Neuronal stem cell (in vitro differentiated cells): ENCODE measurements at places on chromosomes 6 and 20.

DNA sequence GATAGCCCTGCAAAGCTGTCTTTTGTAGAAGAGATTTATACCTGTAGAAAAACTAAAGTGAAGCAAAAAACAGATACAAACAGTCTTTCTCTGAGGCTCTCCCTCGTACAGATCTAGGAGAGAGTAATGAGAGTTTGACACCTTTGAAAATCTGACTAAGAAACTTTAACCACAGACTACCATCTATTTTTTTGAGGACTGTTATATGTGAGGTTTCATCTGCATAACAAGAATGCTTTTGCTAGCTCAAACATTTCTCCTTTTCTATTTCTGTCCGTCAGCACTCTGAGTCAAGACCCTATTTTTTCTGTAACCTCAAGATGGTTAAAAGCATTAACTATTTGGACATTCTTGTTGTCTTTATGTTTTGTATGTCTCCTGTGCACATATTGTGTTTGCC is 193.0 kb downstream of the BTBD3 start:
- no peak overlapping the region for H3K27ac ChIP-seq
- no peak overlapping the region for H3K4me3 ChIP-seq
- H3K4me1 ChIP-seq: no peaks in the 10 kb centered on the region
- no peak for DNase-seq
- H3K27me3 ChIP-seq: no peaks in the 10 kb centered on the region

DNA sequence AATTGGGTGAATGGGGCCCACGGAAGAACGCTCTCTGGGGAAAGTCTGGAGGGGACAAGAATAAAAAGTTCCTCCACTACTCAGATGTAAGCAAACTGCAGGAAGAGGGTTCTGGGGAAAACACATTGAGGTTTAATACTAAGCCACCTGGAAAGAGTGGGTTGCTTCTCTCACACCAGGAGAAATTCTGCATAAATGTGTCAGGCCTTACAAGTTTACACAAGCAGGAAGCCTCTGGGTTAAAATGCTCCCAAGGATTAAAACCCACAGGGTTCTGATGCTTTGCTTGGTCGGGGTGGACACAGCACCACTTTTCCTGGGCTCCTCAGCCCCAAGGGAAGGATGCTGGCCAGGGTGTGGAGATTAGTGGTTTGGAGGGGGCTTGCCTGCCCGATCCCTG is 122.1 kb upstream of the SLC22A23 start:
- H3K27ac ChIP-seq: no peak overlapping the region
- H3K4me1 ChIP-seq: peaks cover 1% of the 10 kb centered on the region
- no peak for DNase-seq
- no peaks in the 10 kb centered on the region for H3K27me3 ChIP-seq
- H3K4me3 ChIP-seq: no peak overlapping the region

- H3K36me3 ChIP-seq: no peaks in the 10 kb centered on the region
- no peaks in the 10 kb centered on the region for H3K27me3 ChIP-seq
- H3K4me3 ChIP-seq: no peak overlapping the region
- H3K4me1 ChIP-seq: no peaks in the 10 kb centered on the region
- no peak overlapping the region for H3K27ac ChIP-seq
Observed at GRCh38 chr6:170033666-170034065, 257.2 kb downstream of the DLL1 start.

- H3K36me3 ChIP-seq: no peaks in the 10 kb centered on the region
- H3K4me3 ChIP-seq: no peak overlapping the region
- no peaks in the 10 kb centered on the region for H3K27me3 ChIP-seq
- no peaks in the 10 kb centered on the region for H3K4me1 ChIP-seq
- no peak overlapping the region for H3K27ac ChIP-seq
- DNase-seq: no peak
Observed at GRCh38 chr6:29502181-29502580, 14.4 kb upstream of the MAS1L start.

DNA sequence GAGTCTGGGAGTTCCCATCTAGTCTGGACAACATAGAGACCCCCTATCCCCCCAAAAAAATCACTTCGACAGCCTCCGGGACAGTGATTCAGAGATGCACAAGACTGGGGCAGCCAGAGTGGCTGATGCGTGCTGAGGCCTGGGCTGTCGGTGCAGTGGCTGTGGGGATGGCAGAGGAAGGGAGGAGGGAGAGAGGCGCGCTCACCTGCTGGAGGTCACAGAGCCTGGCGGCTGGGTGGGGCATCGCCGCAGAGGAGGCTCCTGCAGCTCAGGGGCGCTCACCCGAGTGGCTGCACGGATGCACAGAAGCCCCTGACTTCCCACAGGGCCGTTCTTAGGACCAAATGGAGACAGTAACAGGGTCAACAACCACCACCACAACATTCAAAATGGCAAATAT is 182.8 kb downstream of the SMOC2 start:
- peaks cover 14% of the 10 kb centered on the region for H3K4me1 ChIP-seq
- no peak for DNase-seq
- no peaks in the 10 kb centered on the region for H3K27me3 ChIP-seq
- H3K27ac ChIP-seq: no peak overlapping the region
- no peak overlapping the region for H3K4me3 ChIP-seq

DNA sequence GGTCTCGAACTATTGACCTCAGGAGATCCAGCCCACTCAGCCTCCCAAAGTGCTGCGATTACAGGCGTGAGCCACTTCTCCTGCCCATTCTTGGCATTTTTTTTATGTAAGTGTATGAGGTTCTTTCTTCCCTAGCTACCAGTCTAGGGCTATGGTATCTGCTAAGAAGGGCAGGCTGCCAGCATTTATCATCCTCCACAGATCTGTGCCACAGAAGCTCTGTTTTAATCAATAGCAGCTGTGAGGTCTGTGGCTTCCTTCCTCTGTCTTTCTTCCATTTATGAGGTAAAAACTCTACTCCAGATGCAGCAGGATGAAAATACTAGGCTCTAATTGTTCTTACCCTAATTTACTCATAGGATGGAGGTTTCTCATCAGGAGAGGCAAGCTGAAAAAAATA is 1382.4 kb upstream of the ADGRB3 start:
- H3K27ac ChIP-seq: no peak overlapping the region
- no peak overlapping the region for H3K4me3 ChIP-seq
- DNase-seq: no peak

DNA sequence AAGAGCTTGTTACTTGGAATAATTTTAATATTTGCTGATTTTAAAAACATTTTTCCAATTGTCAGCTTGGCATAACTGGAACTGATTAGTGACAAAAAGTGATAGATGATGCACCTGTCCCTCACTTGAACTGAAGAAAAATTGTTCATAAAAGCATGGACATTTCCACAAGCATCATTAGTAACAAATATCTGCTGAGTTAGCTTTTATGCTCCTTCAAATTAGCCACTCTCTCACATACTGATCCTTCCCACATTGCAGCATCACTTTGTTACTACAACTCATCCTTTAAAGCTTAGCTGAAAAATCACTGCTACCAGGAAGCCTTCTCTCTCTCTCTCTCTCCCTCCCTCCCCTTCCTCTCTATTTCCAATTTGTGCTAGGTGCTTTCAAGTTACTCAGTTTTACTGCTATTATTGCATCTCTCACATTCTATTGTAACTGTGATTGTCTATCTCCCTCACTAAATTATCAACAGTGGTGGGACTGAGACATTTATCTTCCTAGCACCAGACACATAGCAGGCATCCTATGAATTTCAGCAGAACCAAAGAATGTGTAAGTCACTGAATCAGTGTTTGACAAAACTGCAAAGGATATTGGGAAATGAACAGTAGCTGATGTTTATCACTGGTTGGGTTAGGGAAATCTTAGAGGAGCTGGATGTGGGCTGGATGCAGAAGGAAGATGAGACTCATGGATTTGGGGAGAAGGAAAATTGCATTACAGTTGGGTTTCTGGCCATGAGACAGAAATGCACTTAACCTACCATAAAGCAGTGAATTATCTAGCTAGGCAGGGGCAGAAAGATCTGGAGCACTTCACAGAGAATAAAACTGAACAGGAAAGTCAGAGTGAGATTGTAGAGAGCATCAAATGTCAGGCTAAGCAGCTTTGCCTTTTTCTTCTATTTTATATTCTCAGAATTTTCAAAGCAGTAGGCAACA is 128.4 kb upstream of the PLN start:
- H3K4me1 ChIP-seq: peaks cover 3% of the 10 kb centered on the region
- no peak overlapping the region for H3K4me3 ChIP-seq
- H3K36me3 ChIP-seq: no peaks in the 10 kb centered on the region
- no peak for DNase-seq

DNA sequence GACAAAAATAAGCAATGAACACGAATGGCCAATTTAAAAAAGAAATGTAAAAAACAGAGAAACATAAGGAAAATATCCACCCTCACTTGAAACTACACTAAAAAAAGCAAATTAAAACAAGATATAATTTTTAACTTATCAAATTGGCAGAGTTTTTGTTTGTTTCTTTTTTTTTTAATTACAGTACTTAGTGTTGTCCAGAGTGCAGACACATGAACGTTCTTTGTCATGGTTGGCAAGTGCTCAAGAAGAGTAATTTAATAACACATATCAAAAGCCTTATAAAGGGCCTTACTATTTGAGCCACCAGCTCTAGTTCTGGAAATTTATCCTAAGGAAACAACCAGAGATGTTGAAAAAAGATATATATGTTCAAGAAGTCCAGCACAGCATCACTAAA is 142.3 kb downstream of the ATXN1 start:
- no peaks in the 10 kb centered on the region for H3K36me3 ChIP-seq
- no peak for DNase-seq
- no peak overlapping the region for H3K4me3 ChIP-seq
- no peaks in the 10 kb centered on the region for H3K4me1 ChIP-seq
- H3K27me3 ChIP-seq: no peaks in the 10 kb centered on the region
- no peak overlapping the region for H3K27ac ChIP-seq

DNA sequence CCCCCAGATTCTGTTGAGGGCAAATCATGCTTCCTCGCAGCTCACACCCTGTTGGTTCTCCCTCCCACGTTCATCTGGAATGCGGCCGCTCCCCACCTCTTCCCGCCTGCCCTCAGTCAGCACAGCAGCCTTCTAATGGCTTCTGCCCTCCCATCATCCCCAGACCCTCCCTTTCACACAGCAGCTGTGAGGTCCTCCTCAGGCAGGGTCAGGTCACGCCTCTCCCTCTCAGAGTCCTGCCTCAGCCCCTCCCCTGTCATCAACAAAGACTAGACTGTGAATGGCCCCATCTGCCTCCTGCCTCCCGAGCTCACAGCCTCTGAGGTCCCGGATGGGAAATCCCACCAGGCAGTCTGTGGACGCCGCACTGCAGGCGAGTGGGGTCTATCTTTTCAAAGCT is 7.9 kb upstream of the BHLHE23 start:
- H3K36me3 ChIP-seq: no peaks in the 10 kb centered on the region
- H3K27ac ChIP-seq: peak overlapping the region; percentile 75
- DNase-seq: peak; percentile 77
- H3K27me3 ChIP-seq: peaks cover 1% of the 10 kb centered on the region
